ENCODE measurements at places on chromosomes 6 and 20. TPM values are rescaled to one million over a fixed set of nuclear protein-coding genes. Genes with fewer than 3 reads are reported as not detected.

GRCh38 chr20:25470045-25470444 lies 62.6 kb downstream of the GINS1 start:
- no peak for DNase-seq

GRCh38 chr20:39876976-39877635 lies 811.9 kb downstream of the MAFB start:
- DNase-seq, result no peak

- no peak for DNase-seq
Observed at GRCh38 chr6:16450285-16450684, 211.9 kb downstream of the GMPR start.

DNA sequence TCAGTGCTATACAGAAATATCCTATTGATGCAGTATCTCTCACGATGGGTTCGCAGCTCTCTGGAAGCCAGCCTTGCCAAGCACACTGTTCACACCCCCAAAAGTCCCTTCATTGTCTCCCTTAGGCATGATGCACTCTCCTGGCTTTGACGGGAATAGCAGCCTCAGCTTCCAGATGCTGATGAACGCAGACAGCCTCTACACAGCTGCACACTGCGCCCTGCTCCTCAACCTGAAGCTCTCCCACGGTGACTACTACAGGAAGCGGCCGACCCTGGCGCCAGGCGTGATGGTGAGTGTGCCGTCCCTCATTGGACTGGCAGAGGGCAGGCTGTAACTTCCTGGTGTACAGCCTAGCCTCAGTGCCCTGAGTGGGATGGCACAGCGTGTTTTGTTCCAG lies 60.0 kb upstream of the PBOV1 start:
- DNase-seq, result no peak

DNA sequence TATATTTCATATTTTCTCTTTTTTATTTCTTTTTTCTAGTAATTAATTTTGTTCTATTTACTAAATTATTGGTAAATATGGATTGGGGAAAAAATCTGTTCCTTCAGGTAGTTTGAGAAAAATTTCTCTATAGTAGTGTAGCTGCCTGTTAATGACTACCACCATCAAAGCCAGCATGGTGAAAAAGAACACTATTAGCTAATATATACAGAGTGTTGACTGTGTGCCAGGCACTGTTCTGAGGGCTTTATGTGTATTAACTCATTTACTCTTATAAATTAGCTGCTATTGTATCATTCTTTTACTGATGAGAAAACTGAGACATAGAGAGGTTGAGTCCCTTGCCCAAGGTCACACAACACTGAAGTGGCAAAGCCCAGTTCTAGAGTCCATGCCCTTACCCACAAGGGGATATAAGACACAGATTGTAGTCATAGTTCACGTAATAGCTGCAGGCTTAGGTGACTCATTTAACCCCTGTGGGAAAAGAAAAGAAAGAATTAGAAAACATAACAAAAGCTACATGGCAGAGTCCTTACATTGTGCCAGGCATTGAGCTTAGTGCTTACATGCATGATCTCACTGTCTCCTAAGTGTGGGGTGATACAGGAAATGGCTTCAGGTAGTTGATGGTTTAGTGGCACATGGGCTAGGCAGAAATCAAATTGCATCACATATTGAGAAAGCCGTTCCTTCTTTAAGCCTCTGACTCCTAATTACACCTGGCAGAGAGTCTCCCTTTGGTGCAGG lies 12.2 kb upstream of the AKIRIN2 start:
- DNase-seq, result no peak

DNA sequence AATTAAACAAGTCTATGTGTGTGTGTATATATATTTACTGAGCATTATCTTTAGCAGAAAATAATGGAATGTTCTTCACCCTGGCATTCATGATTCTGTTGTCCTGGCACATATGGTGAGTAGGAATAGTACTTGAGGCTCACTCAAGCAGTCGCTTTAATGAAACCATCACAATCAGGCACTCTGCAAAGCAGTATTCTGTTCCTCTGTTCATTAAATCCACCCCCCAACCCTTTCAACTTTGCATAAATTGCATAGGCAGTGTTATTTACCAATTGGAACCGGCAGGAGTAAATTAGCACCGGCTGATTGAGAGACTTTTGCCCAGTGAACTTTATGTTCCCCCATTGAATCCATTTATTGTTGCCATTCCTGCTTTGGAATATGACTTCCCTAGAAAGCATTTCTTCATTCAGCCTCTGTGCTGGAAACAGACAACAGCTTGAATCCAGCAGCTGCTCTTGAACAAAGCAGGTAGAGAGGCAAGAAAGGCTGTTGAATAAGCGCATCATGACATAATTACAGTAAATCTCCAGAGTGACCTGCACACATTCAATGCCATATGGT lies 268.0 kb upstream of the RNF217 start:
- DNase-seq, result no peak

- DNase-seq, result no peak
Observed at GRCh38 chr20:7672571-7672970, 267.7 kb downstream of the HAO1 start.

DNA sequence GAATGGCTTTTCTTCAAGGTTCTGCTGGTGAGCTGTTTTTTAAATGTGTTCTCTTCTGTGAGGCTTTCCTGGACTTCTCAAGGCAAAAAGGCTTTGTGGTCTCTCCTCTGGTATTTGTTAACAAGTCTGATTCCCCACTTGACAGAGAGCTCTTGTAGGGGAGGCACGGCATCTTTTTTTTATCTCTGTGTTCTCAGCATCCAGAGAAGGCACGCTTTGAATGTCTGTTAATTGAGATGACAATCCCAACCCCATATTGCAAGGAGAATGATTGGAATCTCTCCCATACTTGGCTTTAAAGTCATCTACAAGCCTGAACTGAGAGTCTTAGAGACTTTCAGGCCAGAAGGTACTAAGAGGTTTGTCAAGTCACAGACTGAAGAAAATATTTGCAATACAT lies 22.6 kb downstream of the EDN1 start:
- no peak for DNase-seq

- no peak for DNase-seq
Observed at GRCh38 chr6:33430991-33431879, 11.4 kb downstream of the SYNGAP1 start.

Gene MAP1LC3A
- 79.6 TPM for total RNA-seq

Gene PCNA
- total RNA-seq, result 20.5 TPM

Gene MTFR2
- not detected for total RNA-seq

Gene BIRC7
- total RNA-seq, result not detected

Data from thoracic aorta (tissue), 2 donors.